Activated T-cell treated with anti-CD3 and anti-CD28 coated beads for 24 hours (primary cell): ENCODE measurements at places on chromosomes 6 and 20.
A peak's percentile ranks its signal among the peaks of the same experiment; 100 is the strongest.

DNA sequence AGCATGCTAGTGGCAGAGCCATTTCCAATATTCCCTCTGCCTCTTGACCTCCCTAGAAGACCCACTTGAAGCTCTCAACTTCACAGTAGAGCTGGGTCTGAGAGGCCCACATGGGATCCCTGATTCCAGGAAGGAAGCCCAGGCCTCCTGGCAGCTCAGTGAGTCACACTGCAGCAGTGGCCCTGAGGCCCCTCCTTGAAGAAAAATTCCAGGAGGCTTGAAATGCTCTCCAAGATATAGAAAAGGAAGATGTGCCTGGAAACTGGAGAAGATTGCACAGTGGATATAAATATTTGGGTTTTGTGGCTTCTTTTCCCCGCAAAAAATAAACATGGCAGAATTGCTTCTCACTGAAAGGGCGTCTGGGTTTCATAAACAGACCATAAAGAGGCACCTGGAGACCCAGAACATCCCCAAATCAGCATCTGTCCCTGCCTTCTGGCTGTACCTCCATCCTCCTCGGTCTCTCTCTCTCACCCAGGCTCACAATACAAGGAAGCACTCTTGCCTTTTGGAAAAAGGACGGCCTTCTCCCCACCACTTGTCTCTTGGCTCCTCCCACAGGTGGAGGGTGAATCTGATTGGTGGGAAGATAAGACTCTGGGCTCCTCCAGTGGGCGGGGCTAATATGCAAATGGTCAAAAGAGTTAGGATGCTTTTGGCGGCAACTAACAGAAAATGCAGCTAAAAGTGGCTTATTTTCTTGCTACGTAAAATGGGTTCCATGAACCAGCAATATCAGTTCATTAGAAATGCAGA is 200.0 kb upstream of the SULF2 start:
- no peak for DNase-seq

- no peak for DNase-seq
These were observed 3.2 kb upstream of the SLC4A11 start for GRCh38 chr20:3242172-3242692.

- DNase-seq = no peak
These were observed 10.4 kb downstream of the SERPINB6 start for GRCh38 chr6:2960935-2961334.

GRCh38 chr6:37520926-37521325 is 21.2 kb upstream of the CCDC167 start:
- no peak for DNase-seq

DNA sequence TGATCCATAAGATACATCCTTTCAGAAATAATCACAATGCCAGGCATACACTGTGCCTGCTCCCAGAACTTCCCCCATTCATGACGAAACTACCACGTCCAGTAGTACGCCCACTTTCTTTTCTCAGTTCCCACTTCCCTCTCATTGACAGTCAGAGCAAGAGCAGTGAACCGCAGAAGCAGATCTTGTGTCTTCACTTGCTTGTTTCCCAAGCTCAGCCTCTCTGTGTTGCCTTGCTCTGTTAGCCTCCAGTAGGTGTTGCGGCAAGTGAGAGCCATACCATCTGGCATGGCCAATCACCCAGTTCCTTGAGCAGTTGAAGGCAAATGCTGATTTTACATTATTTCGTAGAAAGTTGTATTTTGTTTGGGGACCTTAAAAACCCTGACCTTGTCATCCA is 11.7 kb downstream of the UST start:
- DNase-seq = peak; percentile 26

GRCh38 chr6:108968325-108969316 is 120.4 kb downstream of the ARMC2 start:
- DNase-seq = no peak

DNA sequence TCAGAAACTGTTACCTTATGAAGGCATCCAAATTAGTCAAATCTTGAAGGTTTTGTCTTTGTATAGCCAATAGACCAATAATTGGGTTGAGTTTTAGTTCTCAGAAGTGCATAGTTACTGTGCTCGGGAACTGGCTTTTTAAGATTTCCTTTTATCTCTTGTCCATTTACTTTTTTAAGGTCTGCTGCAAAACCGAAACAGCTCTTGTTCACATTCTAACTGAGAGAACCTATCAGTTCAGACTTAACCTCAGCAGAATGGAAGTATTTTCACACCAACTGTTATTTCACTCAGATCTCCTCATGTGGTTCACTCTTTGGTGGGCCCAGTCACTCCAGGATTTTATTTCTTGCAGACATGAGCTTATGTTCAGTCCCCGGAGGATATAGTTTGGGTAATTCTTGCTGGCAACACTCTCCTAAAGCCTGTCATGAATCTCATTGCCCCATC is 55.5 kb downstream of the TPBG start:
- no peak for DNase-seq

GRCh38 chr6:151092591-151092990 is 147.2 kb upstream of the AKAP12 start:
- no peak for DNase-seq

- no peak for DNase-seq
These were observed 10.4 kb downstream of the CD83 start for GRCh38 chr6:14128012-14128411.

- DNase-seq = no peak
These were observed 13.2 kb upstream of the EXOC2 start for GRCh38 chr6:706146-706545.

DNA sequence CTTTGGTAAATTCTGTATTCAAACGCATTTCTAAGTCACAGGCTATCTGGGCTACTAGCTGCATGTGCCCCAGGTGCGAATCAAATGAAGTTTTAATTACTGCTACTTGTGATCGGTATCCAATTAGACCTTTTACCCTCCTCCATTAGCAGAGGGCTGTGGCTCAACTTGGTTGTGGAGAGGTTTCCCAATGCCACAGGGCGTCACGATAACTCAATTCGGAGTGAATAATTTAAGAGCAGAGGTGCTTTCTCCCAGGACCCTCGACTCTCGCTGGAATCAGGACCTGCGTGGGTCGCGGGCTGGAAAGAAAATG is 640 bp downstream of the SAYSD1 start:
- DNase-seq = no peak

- DNase-seq = no peak
These were observed 42.3 kb upstream of the FRMD1 start for GRCh38 chr6:168121303-168121665.
